Hypothalamus (tissue), 51 donors: ENCODE measurements at places on chromosomes 7 and 10.

GRCh38 chr10:22560096-22560912 is 154.1 kb downstream of the PIP4K2A start:
- DNase-seq, result no peak

DNA sequence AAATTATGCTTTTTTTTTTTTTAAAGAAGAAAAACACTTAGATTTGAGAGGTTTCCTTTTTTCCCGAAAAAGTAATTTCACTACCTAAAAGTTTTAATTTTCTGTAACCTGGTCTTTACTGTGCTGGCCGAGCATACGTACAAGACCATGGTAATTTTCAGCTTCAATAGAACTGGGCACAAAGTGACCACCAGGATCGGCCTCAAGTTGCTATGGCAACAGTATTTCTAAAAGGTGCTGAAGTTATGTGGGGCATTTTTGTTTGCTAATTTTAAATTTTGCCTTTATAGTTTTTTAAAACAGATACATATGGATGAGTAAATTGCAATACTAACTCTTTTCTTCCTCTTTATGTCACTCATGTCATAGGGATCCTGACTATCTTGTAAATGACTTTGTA is 69.4 kb downstream of the FAM204A start:
- no peak for DNase-seq

- no peak for DNase-seq
Observed at GRCh38 chr10:76769161-76769560, 868.4 kb downstream of the KCNMA1 start.

DNA sequence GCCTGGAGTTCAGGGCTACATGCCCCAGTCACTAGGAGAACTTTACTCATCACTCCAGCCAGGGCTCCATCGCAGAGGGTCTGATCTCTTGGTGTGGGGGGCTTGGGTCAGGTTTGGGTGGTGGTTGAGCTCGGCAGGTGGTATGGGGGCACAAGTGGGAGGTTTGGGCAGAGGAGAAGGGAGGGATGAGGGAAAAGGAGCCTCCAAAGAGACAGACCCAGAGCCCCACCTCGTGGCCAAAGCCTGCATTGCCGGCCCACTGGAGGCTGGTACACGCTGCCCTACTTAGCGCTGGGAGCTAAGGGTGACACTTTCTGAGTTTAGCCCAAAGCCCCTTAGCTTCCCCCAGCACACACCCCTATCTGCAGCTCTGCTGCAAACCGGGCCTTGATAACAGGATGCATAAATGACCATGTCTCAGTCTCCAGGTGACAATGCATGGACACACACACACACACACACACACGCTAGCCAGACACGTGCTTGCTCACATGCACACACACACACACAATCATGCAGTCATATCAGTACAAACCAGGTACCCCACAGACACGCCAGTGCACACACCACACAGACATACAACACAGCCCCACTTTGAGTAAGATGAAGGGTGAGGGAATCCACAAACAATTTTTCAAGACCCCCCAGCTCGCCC is 14.7 kb downstream of the LZTS2 start:
- DNase-seq, result peak; percentile 48

GRCh38 chr7:118175740-118176139 is 8.2 kb upstream of the LSM8 start:
- no peak for DNase-seq

GRCh38 chr7:85014936-85015660 is 171.8 kb downstream of the SEMA3D start:
- DNase-seq, result no peak

DNA sequence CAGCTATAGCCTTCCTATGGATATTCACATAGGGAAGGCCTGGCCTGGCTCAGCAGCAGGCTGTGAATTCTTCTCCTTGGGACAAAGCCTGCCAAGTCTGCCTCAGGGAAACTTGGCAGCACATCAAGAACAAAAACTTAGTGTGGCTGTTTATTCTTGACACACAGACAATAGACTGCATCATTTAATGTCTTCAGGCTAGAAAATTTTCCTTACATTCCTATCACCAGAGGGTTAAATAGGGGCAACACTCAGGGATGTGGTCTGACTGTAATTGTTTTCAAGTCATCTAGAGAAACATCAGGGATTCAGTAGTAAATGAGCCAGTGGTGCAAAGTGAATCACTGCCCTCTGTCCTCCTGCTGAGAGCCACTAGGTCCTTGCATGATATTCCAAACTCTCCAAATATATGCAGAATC is 137.3 kb downstream of the SEMA3C start:
- no peak for DNase-seq

GRCh38 chr7:5631152-5631551 is 150.3 kb downstream of the RNF216 start:
- DNase-seq, result no peak

- no peak for DNase-seq
Observed at GRCh38 chr7:91940171-91940570, 491 bp upstream of the AKAP9 start.

GRCh38 chr10:83955406-83955805 is 183.9 kb upstream of the GHITM start:
- no peak for DNase-seq

- DNase-seq, result no peak
Observed at GRCh38 chr7:6294839-6295238, 22.4 kb upstream of the CYTH3 start.

DNA sequence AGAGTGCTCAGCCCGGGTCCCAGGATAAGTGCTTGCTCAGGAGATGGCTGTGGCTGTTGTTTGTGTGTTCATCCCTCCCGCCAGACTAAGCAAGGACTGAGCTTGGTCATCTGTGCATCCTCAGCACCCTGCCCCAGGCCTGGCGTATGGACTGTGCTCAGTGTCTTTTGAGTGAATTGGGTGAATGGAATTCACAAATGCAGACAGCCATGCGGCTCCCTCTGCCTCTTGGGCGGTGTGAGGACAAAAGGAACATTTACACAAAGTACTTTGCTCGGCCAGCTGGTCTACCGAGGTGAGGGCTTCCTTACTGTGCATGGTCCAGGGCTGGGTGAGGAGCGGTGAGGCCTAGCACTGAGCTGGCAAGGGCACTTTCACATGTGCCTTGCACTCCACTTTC is 120.2 kb downstream of the CDH23 start:
- no peak for DNase-seq

- DNase-seq, result no peak
Observed at GRCh38 chr7:100152937-100153666, 4.4 kb downstream of the LAMTOR4 start.

- no peak for DNase-seq
Observed at GRCh38 chr10:3274414-3274813, 101.8 kb upstream of the PITRM1 start.

DNA sequence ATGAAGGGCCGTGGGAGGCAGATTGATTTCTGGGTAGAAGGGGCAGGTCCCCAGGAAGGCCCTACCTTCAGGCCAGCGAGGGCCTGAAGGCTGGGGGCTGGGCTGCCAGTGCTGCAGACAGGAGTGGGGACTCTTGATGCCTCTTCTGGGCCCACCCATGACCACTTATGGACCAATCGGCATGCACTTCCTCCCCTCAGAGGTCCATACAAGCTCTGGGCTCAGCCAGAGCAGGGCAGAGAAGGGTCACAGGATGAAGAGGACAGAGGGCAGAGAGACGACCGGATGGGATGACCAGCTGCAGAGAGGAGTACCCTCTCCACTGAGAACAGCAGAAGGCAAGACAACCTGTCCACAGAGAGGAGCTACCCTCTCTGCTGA is 120.1 kb downstream of the DYNC2I1 start:
- DNase-seq, result no peak

- DNase-seq, result no peak
Observed at GRCh38 chr7:111678281-111678680, 116.0 kb upstream of the IMMP2L start.

- DNase-seq, result no peak
Observed at GRCh38 chr10:124996854-124997215, 54.9 kb downstream of the ZRANB1 start.

GRCh38 chr10:11437391-11438142 is 173.9 kb downstream of the USP6NL start:
- DNase-seq, result no peak

- no peak for DNase-seq
Observed at GRCh38 chr7:36900988-36901710, 176.9 kb upstream of the AOAH start.

- DNase-seq, result no peak
Observed at GRCh38 chr10:124037784-124038183, 55.6 kb downstream of the CHST15 start.

GRCh38 chr7:70782796-70783195 is 349.1 kb upstream of the GALNT17 start:
- DNase-seq, result no peak

DNA sequence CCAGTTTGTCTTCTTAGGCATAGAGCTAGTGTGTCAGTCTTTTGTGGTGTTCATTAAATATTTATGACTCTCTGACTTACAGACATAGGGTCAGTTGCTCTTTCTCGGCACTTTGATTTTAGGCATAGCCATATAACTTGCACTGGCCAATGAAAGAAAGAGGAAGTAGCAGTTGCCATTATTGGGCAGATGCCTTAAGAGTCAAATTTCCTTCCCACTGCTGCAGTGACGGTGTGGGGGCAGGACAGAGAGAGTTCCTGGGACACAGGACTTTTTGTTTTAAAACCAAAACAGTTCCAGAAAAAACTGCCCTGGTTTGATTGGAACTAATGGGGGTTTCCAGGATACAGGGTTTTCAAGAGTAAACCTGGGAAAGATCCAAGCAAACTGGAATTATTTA is 60.2 kb upstream of the PHF14 start:
- DNase-seq, result no peak

- no peak for DNase-seq
Observed at GRCh38 chr7:37671876-37672275, 11.7 kb upstream of the GPR141 start.

GRCh38 chr10:130353928-130354572 is 217.9 kb downstream of the GLRX3 start:
- no peak for DNase-seq

DNA sequence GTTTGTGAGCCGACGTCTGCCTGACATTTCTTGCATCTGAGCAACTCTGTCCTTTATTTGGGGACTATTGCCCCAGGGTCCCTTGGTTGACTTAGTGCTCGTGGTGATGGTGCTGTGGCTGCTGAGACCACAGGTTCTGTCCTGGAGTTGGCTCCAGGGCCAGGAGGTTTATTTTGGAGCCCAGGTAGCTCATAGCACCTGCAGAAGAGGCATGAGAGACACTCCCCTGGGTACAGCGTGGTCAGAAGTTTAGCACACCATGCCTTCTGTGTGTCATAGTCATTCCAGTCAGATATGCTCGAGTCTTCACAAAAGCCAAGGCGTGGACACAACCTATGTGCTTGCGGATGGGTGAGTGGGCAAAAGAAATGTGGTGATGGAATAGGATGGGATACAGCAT is 496.9 kb downstream of the TCERG1L start:
- DNase-seq, result no peak

GRCh38 chr7:17158261-17158660 is 140.2 kb upstream of the AHR start:
- no peak for DNase-seq

GRCh38 chr7:95509199-95509598 is 23.5 kb downstream of the ASB4 start:
- DNase-seq, result peak; percentile 18

DNA sequence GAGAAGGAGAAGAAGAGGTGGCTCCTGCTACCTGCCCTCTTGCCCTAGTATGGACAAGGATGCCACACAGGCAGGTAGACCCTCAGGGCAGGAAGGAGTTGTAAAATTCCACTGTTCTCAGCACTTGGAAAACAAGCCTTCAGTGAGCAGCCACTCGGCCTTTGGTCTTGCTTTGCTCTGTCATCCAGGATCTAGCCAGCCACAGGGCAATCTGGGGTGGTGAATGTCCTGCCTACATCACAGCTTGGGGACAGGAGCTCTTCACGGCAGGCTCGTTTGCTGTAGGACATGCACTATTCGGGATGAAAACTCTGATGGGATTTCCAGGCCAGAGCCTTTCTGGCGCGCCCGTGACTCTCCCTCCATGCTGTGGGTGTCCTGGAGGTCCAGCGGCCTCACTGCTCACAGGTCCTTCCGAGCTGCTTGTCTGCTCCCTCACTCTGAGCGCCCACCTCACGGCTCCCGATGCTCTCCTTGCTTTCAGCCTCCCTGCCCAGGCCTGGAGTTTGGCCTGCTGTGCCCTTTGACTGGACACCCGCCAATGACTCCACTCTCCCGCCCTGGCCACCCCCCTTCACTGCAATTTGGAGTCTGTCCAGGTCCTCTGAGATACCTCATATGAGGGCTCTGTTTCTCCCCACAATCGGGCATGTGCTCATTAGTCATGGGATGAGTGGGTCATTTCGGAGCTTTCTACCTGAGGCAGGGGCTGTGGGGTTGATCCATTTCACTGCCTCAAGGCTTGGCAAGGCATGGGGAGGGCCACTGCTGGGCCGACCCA is 227.2 kb upstream of the GRB10 start:
- no peak for DNase-seq

DNA sequence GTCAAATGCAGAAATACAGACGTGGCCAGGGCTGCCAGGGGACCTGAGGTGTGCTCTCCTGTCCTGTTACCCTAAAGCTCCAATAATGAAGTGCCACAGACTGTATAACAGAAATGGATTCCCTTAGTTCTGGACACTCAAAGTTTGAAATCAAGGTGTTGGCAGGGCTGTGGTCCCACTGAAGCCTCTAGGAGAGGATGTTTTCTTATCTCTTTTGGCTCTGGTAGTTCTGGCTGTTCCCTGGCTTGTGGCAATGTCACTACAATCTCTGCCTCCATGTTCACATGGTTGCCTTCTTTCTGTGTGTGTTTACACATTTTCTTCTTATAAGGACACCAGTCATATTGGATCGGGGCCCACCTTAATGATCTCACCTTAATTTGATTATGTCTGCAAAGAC is 15.3 kb upstream of the EEPD1 start:
- DNase-seq, result no peak

DNA sequence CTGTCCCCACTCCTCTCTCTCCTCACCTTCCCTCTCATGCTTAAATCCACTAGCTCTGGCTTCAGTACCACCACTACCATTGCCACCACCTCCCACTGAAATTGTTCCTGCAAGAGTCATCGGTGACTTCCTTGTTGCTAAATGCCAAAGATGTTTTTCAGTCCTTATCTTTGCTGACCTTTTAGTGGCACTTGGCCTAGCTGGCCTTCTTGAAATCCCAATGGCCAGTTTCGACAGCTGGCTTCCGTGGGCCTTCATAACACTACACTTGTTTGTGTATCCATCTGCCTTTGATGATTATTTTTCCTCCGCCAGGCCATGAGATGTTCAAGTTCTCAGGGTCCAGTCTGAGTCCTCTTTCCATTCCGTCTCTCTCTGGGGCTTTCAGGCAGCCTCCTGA is 118.2 kb upstream of the NANOS1 start:
- no peak for DNase-seq
